ENCODE measurements at places on chromosomes 6 and 20.
A peak's percentile ranks its signal among the peaks of the same experiment; 100 is the strongest.

DNA sequence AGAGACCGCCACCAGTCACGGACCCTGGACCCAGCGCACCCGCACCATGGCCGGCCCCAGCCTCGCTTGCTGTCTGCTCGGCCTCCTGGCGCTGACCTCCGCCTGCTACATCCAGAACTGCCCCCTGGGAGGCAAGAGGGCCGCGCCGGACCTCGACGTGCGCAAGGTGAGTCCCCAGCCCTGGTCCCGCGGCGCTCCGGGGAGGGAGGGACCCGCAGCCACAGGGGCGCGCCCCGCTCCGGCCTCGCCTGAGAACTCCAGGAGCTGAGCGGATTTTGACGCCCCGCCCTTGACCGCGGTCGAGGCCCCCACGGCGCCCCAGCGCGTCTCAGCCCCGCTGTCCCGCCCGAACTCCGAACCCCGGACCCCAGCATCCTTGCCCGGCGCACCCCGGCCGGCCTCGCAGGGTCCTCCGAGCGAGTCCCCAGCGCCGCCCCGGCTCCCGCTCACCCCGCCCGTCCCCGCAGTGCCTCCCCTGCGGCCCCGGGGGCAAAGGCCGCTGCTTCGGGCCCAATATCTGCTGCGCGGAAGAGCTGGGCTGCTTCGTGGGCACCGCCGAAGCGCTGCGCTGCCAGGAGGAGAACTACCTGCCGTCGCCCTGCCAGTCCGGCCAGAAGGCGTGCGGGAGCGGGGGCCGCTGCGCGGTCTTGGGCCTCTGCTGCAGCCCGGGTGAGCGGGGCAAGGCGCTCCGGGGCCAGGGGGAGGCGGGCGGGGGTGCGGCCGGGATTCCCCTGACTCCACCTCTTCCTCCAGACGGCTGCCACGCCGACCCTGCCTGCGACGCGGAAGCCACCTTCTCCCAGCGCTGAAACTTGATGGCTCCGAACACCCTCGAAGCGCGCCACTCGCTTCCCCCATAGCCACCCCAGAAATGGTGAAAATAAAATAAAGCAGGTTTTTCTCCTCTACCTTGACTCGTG is at the start of gene OXT:
Gene OXT (plus strand): TSS at position 11 of the 920 bp plus-strand sequence. CDS start 36 bp downstream, at position 47.
- peak; percentile 62 for DNase-seq

GRCh38 chr20:11221046-11221445 is 547.2 kb upstream of the JAG1 start:
- DNase-seq: no peak

- DNase-seq: no peak
Measured at GRCh38 chr20:18314786-18315406, 26.6 kb downstream of the ZNF133 start.

GRCh38 chr20:38963745-38964144 is 1.6 kb downstream of the DHX35 start:
- no peak for DNase-seq

DNA sequence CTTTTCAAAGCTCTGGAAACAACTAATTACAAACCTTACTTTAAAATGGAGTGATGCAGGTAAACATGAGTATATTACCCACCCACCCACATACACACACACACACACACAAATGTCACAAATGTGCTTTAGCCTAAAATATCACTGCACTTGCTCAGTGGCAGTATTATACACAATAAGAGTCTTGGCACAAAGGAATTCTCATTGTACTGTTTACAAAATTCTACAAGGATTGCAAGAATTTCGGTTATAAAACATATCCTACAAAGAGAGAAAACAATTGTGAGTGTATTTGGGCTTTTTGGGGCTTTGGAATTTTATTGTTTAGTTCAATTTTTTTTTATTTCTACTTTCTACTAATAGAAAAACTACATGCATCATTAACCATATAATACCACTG is 113.2 kb upstream of the BEND6 start:
- no peak for DNase-seq

DNA sequence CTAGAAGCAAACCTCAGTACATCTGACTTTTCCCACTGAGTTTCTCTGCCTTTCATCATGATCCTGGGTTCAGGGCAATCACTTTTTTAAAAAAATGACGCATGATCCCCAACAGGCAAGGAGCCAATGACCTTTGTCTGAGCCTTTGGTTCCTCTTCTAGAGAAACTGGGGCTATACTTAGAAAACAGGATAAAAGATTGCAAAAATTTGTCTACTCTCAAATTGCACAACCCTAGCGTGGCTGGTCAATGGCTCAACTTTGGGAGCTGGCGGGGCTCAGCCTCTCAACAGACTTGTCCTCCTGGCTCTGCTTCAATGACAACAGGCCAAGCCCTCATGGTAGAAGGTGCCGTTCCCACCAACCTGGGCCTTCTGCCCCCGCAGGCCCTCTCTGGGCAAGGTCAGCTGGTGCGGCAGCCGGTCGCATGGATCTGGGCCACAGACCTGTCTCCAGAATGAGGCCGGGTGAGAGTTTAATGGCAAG is 48.7 kb downstream of the PDYN start:
- DNase-seq: no peak

GRCh38 chr6:46263707-46264086 is 92.9 kb upstream of the ENPP5 start:
- DNase-seq: no peak

DNA sequence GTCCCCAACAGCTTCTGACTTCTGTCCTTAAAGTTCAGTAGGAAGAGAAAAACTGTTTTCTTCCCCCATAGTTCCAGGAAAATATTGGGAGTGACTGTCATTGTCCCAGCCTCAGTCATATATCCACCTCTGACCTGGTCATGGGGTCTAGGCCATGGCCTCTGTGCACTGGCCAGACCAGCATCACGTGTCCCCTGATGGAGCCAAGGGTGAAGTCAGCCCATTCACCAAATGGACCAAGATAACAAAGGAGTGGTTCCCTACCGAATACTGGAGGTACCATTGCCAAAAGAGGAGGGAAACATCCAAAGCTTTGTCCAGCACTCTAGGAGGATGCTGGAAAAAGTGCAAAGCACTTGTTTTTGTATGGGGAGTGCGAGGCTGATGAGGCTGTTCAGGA is 395.4 kb downstream of the TAF4 start:
- no peak for DNase-seq

DNA sequence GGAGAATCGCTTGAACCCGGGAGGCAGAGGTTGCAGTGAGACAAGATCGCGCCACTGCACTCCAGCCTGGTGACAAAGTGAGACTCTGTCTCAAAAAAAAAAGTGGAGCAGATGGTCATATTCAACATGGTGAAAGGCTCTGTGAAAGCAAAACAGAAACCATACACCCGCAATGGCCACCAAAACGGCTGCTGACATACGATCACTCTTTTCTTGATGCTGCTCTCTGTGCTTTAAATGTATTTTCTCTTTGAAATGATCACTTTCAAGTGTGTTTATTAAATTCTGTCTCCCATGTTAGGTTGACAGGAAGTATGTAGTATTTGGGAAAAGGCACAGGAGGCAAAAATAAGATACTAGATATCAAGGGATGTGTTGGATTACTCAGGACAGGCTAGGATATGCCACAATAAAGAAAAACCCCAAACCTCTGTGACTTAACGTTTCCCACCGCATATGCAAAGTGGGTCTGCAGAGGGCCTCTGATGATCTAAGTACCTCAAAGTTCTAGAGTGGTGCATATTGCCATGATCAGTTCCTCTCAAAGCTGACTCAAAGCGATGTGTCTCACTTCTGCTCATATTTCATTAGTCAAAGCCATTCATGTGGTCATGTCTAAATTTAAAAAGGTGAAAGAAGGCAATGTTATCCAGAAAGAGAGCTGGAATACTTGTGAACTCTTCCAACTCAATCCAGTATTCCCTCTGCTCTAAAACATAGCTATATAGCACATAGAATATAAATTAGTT is 155.1 kb upstream of the SOX4 start:
- DNase-seq: peak; percentile 5

DNA sequence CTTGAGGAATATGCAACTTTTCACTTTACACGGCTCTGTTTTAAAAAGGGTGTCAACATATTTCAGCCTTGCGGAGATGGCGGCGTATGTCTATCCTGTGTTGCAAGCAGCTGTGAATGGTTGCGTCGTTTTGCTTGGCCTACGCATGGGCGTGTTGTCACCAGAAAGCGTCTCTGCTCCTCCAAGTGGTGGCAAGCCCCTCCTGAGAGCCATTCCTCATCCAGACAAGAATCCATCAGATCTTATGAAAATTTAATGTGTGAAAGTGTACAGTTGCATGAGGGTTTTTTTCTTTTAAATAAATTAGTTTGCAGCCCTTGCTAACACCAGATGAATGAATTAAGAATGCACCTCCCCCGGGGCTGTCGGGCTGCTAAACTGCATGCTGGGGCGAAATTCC is 114.4 kb downstream of the PHACTR3 start:
- DNase-seq: no peak

DNA sequence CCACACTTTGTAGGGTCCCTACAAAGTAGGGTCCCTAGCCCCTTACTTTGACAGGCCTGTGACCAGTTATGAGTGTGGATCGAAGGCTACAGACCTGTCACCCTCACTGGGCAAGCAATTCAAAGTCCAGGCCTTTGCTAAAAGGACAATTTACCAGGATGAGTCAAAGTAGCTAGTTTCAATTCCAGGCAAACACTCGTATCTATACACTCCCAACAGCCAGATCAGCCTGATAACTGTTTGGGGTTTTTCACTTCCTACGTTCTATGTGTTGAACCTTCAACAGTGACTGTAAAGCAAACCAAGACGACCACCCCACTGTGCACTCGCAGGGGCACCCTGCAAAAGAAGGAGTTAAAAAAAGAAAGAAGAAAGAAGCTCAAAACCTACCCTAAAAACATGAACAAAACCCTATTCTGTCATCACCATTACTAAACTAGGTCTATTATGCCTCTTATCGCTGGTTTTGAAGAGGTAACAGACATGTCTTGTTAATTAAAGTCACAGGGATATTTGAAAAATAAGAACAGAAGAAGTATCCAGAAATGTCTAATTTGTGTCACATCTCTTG is 3.2 kb downstream of the GFOD1 start:
- no peak for DNase-seq

DNA sequence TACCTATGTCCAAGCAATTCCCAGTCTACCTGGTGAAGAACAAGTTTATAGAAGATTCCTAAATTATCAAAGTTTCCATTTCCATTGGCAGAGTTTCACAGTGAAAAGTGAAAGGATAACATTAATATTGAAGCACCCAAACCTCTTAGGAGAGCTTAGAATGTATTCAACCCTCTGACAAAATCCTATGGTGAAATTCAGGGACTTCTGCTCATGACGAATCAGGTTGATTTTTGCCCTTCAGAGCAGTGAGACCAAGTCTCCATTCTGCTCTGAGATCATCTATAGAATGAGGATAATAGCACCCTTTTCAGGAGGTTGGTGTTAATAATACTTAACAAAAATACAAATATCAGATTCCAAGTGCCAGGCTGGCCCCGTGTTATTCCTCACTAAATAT is 15.5 kb downstream of the SERPINB1 start:
- DNase-seq: no peak

- DNase-seq: no peak
Measured at GRCh38 chr6:63558278-63558677, 14.0 kb upstream of the LOC128125822 start.

GRCh38 chr20:52572687-52573086 is 381.1 kb upstream of the ZFP64 start:
- DNase-seq: no peak

DNA sequence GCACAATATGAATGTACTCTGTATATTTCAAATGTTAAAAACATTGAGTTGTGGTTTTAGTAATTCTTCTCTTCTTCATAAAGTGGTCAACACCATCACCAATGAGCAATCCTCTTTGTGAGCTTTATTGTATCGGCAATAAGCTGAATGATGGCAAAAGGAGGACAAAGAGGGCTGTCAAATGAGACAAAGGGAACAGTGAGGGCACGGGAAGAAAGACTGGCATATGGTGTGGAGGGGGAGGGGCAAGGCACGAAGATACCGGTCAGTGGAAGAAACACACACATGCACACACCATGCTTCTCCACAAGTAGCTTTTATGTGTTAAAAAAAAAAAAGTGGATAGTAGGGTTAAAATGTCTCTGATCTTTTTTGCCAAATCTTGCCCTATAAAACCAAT is 506.8 kb upstream of the CITED2 start:
- DNase-seq: no peak

- no peak for DNase-seq
Measured at GRCh38 chr6:30645989-30646388, 944 bp upstream of the C6orf136 start.

GRCh38 chr20:63578224-63579016 is 4.4 kb upstream of the HELZ2 start:
- DNase-seq: no peak

DNA sequence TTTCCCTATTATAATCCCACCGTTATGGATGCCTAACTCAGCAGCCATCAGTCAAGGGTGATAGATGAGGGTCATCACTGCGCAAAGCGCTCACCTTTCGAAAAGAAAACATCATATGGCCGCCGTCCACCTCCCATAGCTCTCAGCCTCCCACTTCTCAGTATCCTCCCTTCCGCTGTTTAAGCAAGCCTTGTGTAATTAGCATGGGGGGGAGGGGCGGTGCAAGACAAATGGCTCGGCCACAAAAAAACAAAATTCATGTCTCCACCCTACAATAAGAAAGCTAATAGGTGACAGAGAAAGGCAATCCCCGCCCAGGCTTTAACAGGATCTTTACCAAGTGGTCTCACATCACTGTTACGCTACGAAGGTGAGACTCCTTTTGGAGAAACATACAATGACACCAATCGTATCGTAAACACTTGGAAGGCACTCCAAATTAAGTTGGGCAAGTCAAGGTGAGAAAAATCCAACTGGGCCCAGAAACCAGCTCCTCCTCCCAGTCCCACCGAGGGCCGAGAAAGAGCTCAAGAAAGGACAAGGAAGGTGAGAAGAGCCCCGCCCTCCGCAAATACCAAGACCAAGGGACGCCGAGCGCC is 645 bp downstream of the DDX39B start:
- DNase-seq: peak; percentile 34

DNA sequence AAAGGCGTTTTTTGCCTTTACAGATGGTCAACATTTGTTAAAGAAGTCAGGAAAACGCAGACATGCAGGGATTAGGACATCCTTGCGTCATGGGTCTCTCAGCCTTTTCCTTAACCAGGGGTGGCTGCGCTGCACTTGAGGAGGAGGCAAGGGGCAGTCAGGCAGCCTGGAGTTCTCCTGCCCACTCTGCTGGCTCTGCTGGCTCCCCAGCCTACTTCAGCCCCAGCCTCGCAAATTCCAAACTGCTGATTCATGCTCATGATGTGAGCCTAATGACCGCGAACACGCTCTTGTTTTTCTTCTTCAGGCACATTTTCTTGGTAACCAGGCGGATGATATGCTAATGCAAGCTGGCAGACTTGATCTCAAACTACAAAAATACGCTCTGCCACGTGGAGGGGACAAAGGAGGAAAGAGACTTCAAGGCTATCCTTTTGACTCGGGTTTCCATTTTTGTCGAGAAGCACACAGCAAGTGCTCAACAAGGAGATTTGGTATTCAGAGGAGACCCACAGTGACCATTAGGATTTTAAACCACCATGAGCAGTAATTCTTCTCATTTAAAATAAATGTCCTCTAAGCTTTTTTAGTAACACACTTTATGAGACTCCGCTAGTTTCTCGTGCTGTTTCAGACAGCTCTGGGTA is 290.3 kb upstream of the STXBP5 start:
- DNase-seq: no peak

- DNase-seq: no peak
Measured at GRCh38 chr6:131382631-131383030, 190.4 kb upstream of the ARG1 start.

All from activated T-helper 9 cell treated with anti-CD3 and anti-CD28 coated beads, Interleukin-2, amount 50 U/mL, for 16 hours (primary cell).